ENCODE measurements at places on chromosomes 12 and 14.
A peak's percentile ranks its signal among the peaks of the same experiment; 100 is the strongest.

GRCh38 chr14:57254884-57255283, 13.8 kb downstream of the EXOC5 start:
- DNase-seq, result no peak

DNA sequence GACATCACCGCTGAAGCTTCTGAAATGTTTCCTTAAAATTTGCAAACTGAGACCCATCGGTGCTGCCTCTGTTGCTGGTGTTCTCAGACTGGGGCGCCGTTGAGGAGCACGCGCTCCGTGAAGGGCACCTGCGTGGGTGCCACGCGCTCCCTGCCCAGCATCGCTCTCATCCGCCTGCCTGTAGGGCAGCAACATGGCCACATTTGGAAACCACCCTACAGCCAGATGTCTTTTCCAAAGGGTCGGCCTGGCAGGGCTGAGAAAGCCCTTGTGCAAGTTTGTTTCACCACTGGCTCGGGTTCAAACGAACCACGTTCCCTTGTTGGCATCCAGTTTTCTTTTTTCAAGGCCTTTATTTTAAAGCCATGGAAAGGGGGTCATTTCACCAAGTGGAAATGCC, 13.9 kb downstream of the ADGRD1 start:
- DNase-seq, result no peak

- no peak for DNase-seq
Measured at GRCh38 chr12:3537719-3538465, 46.9 kb downstream of the PRMT8 start.

- peak; percentile 58 for DNase-seq
Measured at GRCh38 chr12:4379405-4379804, at the start of gene FGF23. Gene FGF23 (minus strand): TSS chr12:4379712. CDS start chr12:4379582, 130 bp downstream.

- DNase-seq, result no peak
Measured at GRCh38 chr14:101481557-101481956, 79.7 kb upstream of the DIO3 start.

- no peak for DNase-seq
Measured at GRCh38 chr14:100052819-100053218, 12.4 kb upstream of the EVL start.

DNA sequence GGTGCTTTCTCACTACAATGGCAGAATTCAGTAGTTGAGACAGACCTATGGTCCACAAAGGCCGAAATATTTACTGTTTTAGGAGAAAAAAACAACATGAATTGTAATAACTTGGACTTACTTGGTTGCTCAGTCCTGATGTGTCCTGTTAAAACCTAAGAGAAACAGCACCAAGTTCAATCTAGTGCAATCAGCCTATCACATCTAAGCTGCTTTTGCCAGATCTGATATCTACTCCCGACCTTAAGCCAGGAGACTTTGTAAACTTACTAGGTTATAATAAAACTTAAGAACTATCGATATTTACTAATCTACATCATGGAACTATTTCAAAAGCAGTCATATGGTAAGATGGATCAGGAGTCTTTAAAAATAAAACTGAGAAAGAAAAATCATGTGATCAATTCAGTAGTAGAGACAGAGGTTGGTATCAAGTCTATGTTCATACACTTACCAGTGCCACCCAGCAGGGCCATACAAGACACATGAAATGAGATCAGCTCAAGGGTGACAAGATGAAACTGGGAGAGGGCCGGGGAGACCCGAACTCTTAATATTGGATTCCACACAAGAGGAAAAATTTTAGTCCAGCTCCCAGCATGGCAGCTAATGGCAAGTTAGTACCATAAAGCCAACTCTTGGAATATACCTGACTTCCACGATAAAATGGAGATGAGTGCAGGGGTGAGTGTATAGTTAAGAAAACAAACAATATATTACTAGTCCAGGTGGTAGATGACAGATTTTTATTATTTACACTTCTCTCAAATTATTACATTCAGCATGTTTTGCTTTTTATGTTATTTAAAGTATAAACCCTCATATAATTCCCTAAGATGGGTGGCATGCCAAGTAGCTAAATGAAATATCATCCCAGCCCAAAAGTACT, 27.5 kb downstream of the NUDT4 start:
- no peak for DNase-seq

DNA sequence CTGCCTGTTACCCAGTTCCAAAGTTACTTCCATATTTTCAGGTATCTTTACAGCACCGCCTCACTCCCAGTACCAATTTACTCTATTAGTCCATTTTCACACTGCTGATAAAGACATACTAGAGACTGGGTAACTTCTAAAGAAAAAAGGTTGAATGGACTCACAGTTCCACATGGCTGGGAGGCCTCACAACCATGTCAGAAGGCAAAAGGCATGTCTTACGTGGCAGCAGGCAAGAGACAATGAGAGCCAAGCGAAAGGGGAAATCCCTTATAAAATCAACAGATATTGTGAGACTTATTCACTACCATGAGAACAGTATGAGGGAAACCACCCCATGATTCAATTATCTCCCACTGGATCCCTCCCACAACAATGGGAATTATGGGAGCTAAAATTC, 9.8 kb downstream of the AREL1 start:
- DNase-seq, result no peak

- DNase-seq, result no peak
Measured at GRCh38 chr12:54298904-54299303, 1.9 kb downstream of the NFE2 start.

DNA sequence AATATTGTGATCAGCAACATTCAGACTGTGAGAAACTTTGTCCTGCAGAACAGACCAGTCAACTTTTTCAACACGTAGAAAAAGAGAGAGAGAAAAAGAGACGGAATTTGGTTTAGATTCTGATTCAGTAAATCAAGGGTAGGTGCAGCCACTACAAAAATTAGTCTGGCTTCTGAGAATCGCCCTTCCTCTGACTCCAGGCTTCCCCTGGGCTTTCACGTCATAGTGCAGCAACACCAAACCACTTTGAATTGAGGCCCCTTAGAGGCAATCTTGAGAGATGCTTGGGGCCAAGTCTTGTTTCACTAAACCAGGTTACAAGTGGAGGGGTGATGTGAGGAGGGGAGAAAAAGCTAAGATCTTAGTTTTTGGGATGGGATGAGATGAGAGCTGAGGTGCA, 37.5 kb upstream of the PTGR2 start:
- peak; percentile 42 for DNase-seq

DNA sequence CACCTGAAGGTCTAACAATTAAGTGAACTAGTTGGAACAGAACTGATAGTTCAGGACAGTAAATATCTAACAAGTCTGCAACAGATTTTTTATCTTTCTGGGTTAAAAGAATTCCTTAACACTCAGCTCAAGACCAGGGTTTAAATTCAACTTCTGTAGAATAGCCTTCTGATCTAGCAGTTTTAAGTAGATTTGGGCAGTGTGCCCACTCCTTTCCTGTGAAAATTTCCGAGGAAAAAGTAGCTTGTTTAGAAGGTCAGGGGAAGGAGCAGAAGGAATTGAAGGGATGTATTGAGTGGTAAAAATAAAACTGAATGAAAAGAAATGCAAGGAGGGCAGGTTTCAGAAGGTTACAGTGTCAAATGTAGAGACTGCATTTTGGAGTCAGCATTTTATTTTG, 45.8 kb downstream of the ATL1 start:
- DNase-seq, result peak; percentile 69

- no peak for DNase-seq
Measured at GRCh38 chr14:22185191-22185590, 403.8 kb downstream of the DAD1 start.

DNA sequence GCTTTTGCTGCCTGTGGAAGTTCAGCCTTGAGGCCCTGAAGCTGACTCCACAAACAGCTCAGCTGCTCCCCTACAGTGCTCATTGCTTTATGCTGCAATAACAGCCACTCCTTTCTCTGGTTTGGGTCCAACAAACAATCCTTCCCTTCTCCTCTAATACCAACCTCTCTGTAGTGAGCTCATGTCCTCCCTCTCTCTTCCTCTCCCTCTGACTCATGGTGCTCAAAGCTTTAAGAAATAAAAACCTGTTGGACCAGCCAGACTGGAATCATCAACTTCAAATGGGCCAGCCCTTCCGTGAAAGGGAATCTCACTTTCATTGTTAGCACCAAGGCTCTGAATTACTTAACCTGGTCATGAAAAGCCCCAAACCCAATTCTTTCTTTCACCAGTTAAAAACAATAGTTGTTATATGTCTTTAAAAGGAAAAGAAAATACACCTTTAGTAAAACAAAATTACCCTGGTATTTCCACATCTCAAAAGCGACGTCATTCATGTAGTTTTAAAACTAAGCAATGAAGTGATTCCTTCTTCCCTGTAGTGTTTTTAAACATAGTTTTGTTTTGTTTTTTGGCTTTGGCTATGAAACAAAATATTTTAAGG, 126.4 kb downstream of the DUSP6 start:
- peak; percentile 87 for DNase-seq

DNA sequence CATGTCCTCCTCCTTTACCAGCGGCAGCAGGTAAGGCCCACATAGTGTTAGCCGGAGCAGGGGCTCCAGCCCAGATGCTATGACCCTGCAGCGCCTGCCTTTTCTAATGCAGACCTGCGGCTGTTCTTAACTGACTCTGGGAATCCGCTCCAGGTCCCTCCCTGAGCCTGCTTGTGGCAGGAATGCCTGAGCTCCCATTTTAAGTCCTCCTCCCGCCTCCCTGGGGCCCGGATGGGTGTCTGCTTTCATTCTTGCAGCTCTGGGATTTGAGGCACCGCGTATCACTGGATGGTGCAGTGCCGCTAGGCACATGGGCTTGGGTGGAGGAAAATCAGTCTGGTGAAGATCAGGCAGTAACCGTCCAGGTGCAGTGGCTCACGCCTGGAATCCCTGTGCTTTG, 7.6 kb downstream of the TSPAN9 start:
- DNase-seq, result peak; percentile 94

GRCh38 chr14:100673807-100674154, 52.9 kb upstream of the DLK1 start:
- no peak for DNase-seq

DNA sequence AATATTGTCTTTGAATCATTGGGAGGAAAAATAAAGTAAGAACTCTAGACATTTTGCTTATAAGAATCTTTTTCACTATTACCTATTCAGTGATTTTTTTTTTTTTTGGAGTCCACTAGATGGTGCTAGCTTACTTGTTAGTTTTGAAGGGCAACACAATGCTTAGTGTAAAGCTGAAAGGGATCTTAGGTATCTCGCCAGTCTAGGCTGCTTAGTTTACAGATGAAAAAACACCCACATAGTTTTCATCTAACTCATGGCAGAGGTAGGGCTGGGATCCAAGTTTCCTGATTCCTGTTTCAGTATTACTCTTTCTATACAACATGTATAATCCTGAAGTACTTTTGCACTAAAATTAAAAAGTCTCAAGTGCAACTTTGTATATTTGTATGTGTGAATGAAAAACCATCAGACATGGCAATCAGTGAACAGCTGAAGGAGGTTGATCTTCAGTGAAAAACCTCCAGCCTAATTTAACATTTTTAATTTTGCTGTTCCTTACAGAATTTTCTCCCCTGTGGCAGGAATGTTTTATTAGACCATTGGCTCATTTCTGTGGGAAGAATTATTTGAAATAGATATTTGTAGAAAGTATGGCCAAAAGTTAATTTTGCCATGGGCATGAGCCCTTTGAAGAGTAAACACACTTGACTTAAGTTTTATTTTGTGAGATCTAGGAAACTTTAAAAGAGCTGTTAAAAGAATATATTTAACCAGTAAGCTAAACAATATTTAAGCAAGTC, 40.7 kb downstream of the LRRIQ1 start:
- DNase-seq, result peak; percentile 85

- peak; percentile 52 for DNase-seq
Measured at GRCh38 chr14:74979442-74980397, 23.0 kb upstream of the EIF2B2 start.

- DNase-seq, result peak; percentile 52
Measured at GRCh38 chr12:90037740-90038139, 329.1 kb upstream of the ATP2B1 start.

- no peak for DNase-seq
Measured at GRCh38 chr12:88303335-88303734, 161.2 kb downstream of the TMTC3 start.

- no peak for DNase-seq
Measured at GRCh38 chr14:94686511-94687160, 74.4 kb downstream of the SERPINA3 start.

DNA sequence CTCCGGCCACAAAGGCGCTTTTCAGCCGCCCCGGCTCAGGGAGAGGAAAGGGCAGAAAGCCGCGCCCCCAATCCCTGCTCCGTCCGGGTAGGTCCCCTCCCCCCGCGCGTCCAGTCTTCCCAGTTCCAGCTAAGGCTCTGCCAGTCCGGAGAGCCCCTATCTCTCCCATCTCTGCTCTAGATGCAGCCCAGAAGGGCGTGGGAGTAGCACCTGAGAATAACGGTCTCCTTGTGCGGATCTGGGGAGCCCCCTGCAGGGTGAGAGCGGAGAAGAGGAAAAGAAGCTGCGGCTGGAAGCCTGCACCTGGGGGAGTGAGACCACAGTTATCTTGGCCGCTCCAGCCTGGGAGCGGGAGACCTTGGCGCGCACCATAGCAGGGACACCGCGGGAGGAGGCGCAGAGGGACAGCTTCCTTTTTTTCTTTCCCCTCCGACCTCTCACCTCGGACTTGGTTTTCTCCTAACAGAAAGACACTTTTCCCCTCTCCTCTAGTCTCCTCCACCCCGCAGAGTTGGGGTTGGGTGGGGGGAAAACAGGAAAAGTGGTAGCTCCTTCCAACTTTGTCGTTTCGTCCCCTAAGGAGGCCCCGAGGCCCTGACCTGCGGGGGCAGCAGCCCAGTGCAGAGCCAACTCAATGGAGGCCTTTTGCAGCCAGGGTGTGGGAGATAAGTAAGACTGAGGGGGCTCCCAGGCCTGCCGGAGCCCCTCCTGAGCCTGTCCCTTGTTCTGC, 2.4 kb downstream of the DHH start:
- no peak for DNase-seq

DNA sequence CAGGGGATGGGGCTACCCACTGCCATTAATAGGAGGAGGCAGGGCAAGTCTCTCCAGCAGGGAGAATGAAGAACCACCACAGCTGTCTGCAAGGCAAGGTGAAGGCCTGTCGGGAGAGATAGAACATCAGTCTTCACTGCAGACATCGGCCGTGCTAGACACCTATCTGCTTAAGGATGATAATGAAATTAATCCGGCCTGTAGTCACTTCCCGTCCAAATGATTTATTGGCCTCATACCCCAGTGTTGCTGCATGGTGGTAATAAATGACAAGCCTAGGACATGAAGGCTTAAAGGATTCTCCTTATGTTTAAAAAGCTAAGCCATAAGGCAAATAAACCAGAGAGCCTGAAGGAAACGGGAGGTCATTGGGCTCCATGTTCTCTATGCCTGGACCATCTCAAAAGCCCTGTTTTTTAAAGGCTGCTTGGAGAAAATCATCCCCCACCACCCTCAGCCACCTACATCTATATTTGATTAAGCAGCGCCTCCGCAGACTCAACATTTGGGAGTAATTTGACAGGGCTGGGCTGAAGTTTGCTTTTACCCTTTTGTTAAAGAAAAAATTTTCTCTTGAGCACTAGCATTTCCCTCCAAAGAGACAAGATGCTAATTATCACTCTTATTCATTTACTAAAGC, 137.7 kb downstream of the PLXNC1 start:
- no peak for DNase-seq
